Pancreas (tissue), 10 donors: ENCODE measurements at places on chromosomes 16 and 17. TPM values are rescaled to one million over a fixed set of nuclear protein-coding genes. Genes with fewer than 3 reads are reported as not detected.

GRCh38 chr16:22300427-22301071, 3.3 kb downstream of the POLR3E start:
- H3K36me3 ChIP-seq: no peaks in the 10 kb centered on the region
- H3K27ac ChIP-seq: no peak overlapping the region
- DNase-seq: peak; percentile 67
- peaks cover 2% of the 10 kb centered on the region for H3K27me3 ChIP-seq
- H3K4me3 ChIP-seq: no peak overlapping the region

Gene FBXO39
- total RNA-seq: not detected

Gene NOL3
- total RNA-seq: 15.2 TPM

Gene TMEM235
- total RNA-seq: not detected

Gene CCL13
- total RNA-seq: not detected

DNA sequence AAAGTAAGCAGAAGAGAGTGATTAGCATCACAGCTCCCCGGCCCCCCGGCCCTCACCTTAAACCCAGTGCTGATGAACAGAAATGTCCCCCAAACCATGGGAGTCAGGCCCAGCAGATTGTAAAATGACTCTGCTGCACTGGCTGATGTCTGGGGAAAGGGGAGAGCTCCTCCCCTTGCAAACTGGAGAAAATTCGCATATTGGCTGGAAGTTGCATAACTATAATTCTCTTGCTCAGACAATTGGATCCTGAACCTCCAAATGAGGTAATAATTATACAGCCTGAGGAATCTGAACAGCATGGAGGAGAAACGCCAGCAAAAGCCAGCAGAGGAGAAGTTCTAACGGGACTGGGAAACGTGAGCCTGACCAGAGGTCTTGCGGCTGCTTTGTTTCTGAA, 109.7 kb downstream of the C16orf95 start:
- H3K27ac ChIP-seq: no peak overlapping the region
- DNase-seq: no peak
- H3K4me3 ChIP-seq: no peak overlapping the region
- H3K36me3 ChIP-seq: no peaks in the 10 kb centered on the region
- no peaks in the 10 kb centered on the region for H3K4me1 ChIP-seq

Gene HS3ST3A1
- 0.15 TPM for total RNA-seq

Gene IRX5
- 0.85 TPM for total RNA-seq

DNA sequence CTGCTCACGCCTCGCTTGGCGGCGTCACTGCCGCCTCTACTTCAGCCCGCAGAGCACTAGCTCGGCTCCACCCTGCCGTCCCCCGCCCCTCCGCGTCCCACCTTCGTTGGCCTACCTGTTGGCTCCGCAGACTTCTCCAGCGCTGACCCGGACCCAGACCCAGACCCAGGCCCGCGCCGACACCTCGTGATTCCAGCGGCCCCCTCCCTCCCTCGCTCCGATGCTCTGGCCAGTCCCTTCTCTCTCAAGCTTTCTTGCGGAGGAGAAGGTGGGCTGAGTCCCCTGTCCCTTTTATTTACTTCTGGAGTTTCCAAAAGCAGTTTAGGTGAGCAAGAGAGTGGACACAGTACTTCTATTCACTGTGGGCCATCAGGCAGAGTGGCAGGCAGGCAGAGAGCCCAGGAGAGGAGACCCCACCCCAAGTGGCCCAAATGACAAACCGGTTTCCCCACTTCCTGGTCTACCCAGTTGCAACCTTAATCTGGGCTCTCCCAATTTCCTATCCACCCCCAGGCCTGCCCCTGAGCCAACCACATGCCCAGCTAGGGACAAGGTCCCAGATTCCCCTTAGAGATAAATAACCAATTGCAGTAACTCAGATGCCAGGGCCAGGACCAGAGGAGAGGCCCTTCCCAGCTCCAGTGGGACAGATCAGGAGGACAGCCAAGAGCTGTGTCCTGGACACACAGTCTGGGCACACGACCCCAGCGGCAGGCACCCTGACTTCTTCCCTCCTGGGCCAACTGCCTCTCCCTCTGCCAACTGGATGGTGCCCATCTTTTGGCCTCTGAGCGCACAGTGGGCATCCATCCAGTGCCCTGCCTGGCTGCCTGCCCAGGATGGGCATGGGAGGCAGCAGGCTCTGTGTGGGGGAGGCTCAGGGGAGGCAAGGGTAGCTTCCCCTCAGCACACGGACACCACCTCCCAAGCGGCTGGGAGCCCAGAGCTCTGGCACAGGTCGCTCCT, 1.2 kb upstream of the SRCIN1 start:
- H3K4me3 ChIP-seq: peak overlapping the region; percentile 32
- DNase-seq: peak; percentile 75
- peaks cover 4% of the 10 kb centered on the region for H3K4me1 ChIP-seq
- peak overlapping the region; percentile 68 for H3K27ac ChIP-seq
- H3K36me3 ChIP-seq: no peaks in the 10 kb centered on the region
- no peaks in the 10 kb centered on the region for H3K27me3 ChIP-seq
